Suprapubic skin (tissue), 4 donors: ENCODE measurements at places on chromosomes 4 and X.

GRCh38 chr4:36702245-36702644 is 420.8 kb downstream of the DTHD1 start:
- no peak for DNase-seq
- no peaks in the 10 kb centered on the region for H3K36me3 ChIP-seq
- H3K4me1 ChIP-seq: no peaks in the 10 kb centered on the region
- H3K27ac ChIP-seq: no peak overlapping the region
- H3K27me3 ChIP-seq: no peaks in the 10 kb centered on the region

GRCh38 chrX:38570396-38570795 is 9.1 kb downstream of the TSPAN7 start:
- no peaks in the 10 kb centered on the region for H3K4me1 ChIP-seq
- H3K27me3 ChIP-seq: no peaks in the 10 kb centered on the region
- no peak overlapping the region for H3K27ac ChIP-seq
- no peak overlapping the region for H3K4me3 ChIP-seq
- no peak for DNase-seq

- H3K27ac ChIP-seq: no peak overlapping the region
- no peaks in the 10 kb centered on the region for H3K27me3 ChIP-seq
- no peaks in the 10 kb centered on the region for H3K4me1 ChIP-seq
These were observed 27.3 kb upstream of the CRLF2 start for GRCh38 chrX:1239681-1240142.

DNA sequence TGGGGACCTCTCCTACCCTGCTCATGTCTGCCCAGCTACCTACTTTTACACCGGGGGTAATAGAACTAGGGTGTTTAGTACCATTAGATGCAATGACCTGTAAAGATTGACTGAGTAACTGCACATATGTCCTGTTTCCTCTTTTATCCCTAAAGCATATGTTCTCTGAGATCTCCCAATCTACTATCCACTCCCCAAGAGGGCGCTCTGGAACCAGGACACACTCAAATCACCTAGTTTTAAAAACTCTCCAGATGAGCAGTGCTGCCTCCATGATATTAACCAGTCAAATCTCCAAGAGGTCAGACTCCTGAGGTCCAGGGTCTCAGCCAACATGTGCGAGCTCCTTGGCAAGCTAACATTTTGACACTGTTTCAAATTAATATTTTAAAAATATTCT is 87.0 kb upstream of the TSPAN5 start:
- no peaks in the 10 kb centered on the region for H3K4me1 ChIP-seq
- H3K27me3 ChIP-seq: no peaks in the 10 kb centered on the region
- H3K4me3 ChIP-seq: no peak overlapping the region
- no peak overlapping the region for H3K27ac ChIP-seq
- no peaks in the 10 kb centered on the region for H3K36me3 ChIP-seq
- no peak for DNase-seq

- no peaks in the 10 kb centered on the region for H3K36me3 ChIP-seq
- H3K27ac ChIP-seq: no peak overlapping the region
- no peak overlapping the region for H3K4me3 ChIP-seq
These were observed 44.9 kb downstream of the STAP1 start for GRCh38 chr4:67603310-67604028.

GRCh38 chr4:150999086-150999485 is 16.0 kb downstream of the LRBA start:
- H3K27me3 ChIP-seq: no peaks in the 10 kb centered on the region
- no peak for DNase-seq
- H3K27ac ChIP-seq: no peak overlapping the region
- no peaks in the 10 kb centered on the region for H3K4me1 ChIP-seq
- no peak overlapping the region for H3K4me3 ChIP-seq

DNA sequence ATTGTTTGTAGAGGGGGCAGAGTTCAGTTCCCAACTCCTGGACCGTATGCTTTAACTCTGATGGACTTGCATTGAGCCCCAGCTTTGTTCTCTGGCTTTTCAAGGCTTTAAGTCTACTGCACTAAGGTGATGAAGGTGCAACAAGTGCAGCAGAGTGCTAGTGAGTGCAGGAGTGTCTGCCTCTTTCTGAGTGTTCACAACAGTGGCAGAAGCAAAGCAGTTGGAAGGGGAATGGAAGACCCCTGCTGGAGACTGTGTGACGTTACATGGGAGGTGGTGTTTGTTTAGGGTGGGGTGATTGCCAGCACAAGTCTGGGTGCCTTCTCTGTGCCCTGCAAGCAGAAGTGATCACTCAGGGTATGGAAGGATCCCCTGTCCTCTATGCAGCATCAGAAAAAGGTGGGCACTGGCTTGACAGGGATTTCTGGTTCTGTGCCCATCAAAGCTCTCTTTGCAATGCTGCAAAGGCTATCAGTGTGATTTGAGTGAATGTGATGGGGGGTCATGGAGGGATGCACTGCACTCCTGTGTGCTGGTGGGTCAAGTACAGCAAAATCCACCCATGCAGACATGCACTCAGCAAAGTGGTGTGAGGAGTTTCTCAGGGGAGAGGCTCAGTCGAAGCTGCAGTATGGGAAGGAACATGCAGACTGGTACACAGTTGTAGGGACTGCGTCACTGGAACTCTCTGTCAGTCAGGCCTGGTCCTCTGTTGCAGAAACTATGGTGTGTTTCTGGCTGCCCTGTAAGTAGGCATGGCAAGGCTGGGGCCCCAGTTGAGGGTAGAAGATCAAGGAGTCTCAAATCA is 70.9 kb upstream of the UGT2B7 start:
- no peak overlapping the region for H3K27ac ChIP-seq
- no peak for DNase-seq
- H3K4me1 ChIP-seq: no peaks in the 10 kb centered on the region
- no peaks in the 10 kb centered on the region for H3K36me3 ChIP-seq

- no peaks in the 10 kb centered on the region for H3K27me3 ChIP-seq
- DNase-seq: peak; percentile 72
- peaks cover 15% of the 10 kb centered on the region for H3K4me1 ChIP-seq
- H3K4me3 ChIP-seq: no peak overlapping the region
These were observed 6.3 kb upstream of the HAUS3 start for GRCh38 chr4:2248044-2248780.

DNA sequence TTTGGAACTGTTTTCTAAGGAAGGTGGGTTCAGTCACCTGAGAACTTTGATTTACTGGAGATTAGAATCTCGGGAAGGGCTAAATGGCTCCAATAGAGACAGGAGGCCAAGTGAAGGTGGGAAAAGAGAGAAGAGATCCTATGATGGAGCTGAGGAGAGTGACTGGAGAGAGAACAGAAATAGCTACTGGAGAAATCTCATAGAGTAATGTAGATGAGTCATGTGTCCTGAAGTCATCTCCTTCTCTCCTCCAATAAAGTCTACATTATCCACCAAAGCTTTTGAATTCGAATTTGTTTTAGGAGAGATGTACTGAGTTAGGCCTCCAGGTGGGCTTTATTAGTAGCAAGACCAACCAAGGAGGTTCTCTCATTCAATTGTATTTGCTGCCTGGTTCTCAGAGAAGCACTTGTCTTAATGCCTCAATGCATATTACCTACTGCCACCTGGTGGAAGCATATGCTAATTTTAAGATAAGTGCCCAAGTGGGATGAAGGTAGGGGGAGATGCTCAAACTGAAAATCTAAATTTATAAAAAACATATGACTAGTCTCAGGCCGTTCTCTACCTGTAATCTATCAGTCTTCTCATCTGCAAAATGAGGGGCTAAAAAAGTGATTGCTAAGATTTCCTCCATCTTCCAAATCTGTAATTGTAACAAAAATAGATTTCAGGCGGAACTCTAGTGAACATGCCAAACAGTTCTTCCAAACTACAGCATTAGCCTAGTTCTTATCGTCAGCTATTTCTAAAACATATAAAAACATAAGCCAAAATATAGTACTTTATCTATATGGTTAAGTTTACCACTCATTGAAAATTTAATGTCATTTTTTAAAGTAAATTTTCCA is 24.4 kb downstream of the TXK start:
- H3K27me3 ChIP-seq: no peaks in the 10 kb centered on the region
- H3K4me3 ChIP-seq: no peak overlapping the region
- no peak for DNase-seq
- H3K4me1 ChIP-seq: no peaks in the 10 kb centered on the region
- H3K36me3 ChIP-seq: no peaks in the 10 kb centered on the region
- H3K27ac ChIP-seq: no peak overlapping the region

DNA sequence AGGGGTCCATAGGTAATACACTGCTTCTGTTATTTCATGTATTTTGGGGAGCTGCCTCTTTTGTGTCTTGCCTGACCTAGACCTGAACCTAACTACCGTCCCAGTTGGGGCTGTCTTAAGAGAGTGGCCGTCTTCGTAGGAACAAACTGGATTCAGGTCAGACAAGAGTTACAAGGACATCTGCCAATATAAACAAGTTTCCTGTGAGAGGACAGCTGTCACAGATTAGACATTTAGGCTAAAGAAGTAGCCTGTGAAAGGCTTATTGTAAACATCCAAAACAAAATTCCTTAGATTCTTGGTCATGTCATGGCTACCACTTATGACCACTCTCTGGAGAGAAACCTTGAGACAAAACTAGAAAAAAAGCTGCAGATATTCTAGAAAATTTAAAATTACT is 797.6 kb upstream of the AADAT start:
- no peaks in the 10 kb centered on the region for H3K36me3 ChIP-seq
- H3K27ac ChIP-seq: no peak overlapping the region
- DNase-seq: no peak
- no peak overlapping the region for H3K4me3 ChIP-seq
- H3K27me3 ChIP-seq: no peaks in the 10 kb centered on the region
- no peaks in the 10 kb centered on the region for H3K4me1 ChIP-seq

- H3K27ac ChIP-seq: no peak overlapping the region
- H3K36me3 ChIP-seq: no peaks in the 10 kb centered on the region
- no peak overlapping the region for H3K4me3 ChIP-seq
- no peak for DNase-seq
These were observed 104.9 kb upstream of the SOD3 start for GRCh38 chr4:24690436-24690835.

DNA sequence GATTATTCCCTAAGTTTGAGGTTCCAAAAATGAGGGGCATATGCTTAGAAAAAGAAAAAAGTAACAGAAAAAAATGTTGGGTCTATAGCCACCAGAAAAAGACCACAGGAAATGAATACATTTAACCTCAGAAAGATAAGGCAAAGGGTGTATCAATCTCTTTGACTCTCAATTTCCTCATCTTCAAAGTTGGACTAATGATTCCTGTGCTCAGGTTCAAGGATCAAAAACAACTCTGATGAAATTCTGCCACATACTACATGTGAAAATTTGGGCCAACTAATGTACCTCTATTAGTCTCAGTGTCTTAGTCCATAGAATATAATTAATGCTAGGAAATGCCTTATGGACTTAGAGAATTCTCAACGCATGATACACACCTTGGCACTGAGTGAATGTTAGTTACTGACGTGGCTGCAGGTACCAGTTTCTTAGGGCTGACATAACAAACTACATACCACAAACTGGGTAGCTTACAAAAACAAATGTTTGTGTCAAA is 257.7 kb downstream of the ANKRD50 start:
- no peak overlapping the region for H3K27ac ChIP-seq
- H3K4me1 ChIP-seq: peaks cover 3% of the 10 kb centered on the region
- H3K36me3 ChIP-seq: no peaks in the 10 kb centered on the region

DNA sequence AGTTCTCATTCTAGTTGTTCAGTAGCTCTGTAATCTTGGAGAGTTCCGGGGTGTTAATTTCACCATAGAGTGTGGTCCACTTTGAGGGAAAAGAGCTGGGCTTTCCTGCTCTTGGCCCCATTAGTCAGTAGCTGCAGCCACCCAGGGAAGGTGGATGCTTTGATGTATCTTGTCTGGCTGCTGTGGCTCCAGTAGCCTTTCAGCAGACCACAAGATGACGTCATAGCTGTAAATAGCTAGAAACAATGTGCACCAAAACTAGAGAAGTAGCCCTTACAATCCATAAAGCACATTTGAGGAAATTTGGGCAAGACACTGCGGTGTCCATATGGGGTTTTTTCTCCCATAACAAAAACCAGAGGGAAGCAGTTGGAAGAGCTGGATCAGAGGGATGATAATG is 32.9 kb upstream of the PRPS2 start:
- no peaks in the 10 kb centered on the region for H3K36me3 ChIP-seq
- no peak overlapping the region for H3K27ac ChIP-seq
- no peak for DNase-seq
- H3K4me3 ChIP-seq: no peak overlapping the region
- H3K4me1 ChIP-seq: no peaks in the 10 kb centered on the region

DNA sequence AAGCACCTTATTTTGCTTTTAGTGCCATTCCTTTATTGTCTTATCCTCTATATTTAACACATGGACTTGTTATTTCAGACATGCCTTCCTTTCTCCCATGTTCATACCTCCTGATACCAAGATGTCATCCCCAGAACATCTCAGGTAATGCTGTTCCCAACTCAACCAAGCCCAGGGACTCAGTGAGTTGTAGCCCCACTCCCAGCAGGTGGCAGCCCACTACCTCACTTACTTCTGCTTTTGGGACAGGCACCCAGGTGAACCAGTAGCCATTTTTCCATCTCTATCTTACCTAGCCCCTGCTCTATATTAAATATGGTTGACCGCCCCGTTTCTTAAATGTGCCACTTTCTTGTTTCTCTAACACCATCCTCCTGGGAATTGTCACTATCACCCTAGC is 199.0 kb downstream of the DCHS2 start:
- no peak for DNase-seq
- no peaks in the 10 kb centered on the region for H3K4me1 ChIP-seq
- no peaks in the 10 kb centered on the region for H3K27me3 ChIP-seq
- no peak overlapping the region for H3K4me3 ChIP-seq
- H3K27ac ChIP-seq: no peak overlapping the region
- no peaks in the 10 kb centered on the region for H3K36me3 ChIP-seq

- no peak for DNase-seq
- no peak overlapping the region for H3K4me3 ChIP-seq
- H3K36me3 ChIP-seq: no peaks in the 10 kb centered on the region
- no peak overlapping the region for H3K27ac ChIP-seq
These were observed 78.3 kb upstream of the HELT start for GRCh38 chr4:184939978-184940377.

- no peaks in the 10 kb centered on the region for H3K36me3 ChIP-seq
- peaks cover 4% of the 10 kb centered on the region for H3K27me3 ChIP-seq
- H3K4me3 ChIP-seq: no peak overlapping the region
- H3K27ac ChIP-seq: no peak overlapping the region
These were observed 78.1 kb downstream of the HTRA3 start for GRCh38 chr4:8347660-8348059.

DNA sequence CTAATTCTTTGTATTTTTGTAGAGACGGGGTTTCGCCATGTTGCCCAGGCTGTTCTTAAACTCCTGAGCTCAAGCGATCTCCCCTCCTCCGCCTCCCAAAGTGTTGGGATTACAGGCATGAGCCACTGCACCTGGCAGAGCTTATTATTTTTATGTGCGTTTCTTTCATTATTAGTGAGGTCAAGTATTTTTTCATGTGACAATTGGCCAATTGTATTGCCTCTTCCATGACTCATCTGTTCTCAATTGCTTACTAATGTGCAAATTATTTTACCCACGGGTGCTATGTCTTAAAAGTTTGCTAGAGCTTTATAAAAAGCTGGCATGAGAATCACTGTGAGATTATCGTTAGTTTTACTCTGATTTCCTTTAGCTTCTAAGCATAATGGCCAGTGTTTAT is 13.0 kb upstream of the ARX start:
- no peak overlapping the region for H3K4me3 ChIP-seq
- no peaks in the 10 kb centered on the region for H3K4me1 ChIP-seq
- H3K27me3 ChIP-seq: peaks cover 19% of the 10 kb centered on the region

- H3K4me3 ChIP-seq: no peak overlapping the region
- no peaks in the 10 kb centered on the region for H3K4me1 ChIP-seq
- no peak overlapping the region for H3K27ac ChIP-seq
- H3K27me3 ChIP-seq: no peaks in the 10 kb centered on the region
- no peak for DNase-seq
These were observed 69.9 kb upstream of the ESX1 start for GRCh38 chrX:104324461-104325212.
